ENCODE measurements at places on chromosomes 1 and 21. TPM values are rescaled to one million over a fixed set of nuclear protein-coding genes. Genes with fewer than 3 reads are reported as not detected.

GRCh38 chr1:204032642-204033235 is 40.2 kb upstream of the SOX13 start:
- H3K27me3 ChIP-seq: no peaks in the 10 kb centered on the region
- H3K4me3 ChIP-seq: no peak overlapping the region
- H3K4me1 ChIP-seq: no peaks in the 10 kb centered on the region

DNA sequence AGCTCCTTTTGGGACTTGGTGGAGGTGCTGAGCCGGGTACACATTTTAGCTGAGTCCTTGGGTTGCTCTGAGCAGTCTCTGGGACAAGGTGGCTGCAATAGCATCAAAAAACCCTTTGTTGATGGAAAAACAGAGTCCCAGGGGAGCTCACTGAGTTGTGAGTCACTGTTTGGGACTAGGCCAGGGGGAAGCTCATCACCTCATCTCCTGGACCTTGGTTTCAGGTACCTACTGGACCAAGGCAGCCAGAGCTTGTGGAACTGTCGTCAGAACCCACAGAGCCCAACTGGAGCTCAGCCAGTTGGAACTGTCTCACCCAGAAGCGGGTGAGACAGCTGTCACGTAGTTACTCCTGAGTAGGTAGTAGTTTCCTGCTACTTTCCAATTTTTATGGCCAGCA is 146.7 kb downstream of the HLX start:
- no peaks in the 10 kb centered on the region for H3K36me3 ChIP-seq
- H3K27ac ChIP-seq: no peak overlapping the region
- no peaks in the 10 kb centered on the region for H3K4me1 ChIP-seq
- H3K27me3 ChIP-seq: no peaks in the 10 kb centered on the region

DNA sequence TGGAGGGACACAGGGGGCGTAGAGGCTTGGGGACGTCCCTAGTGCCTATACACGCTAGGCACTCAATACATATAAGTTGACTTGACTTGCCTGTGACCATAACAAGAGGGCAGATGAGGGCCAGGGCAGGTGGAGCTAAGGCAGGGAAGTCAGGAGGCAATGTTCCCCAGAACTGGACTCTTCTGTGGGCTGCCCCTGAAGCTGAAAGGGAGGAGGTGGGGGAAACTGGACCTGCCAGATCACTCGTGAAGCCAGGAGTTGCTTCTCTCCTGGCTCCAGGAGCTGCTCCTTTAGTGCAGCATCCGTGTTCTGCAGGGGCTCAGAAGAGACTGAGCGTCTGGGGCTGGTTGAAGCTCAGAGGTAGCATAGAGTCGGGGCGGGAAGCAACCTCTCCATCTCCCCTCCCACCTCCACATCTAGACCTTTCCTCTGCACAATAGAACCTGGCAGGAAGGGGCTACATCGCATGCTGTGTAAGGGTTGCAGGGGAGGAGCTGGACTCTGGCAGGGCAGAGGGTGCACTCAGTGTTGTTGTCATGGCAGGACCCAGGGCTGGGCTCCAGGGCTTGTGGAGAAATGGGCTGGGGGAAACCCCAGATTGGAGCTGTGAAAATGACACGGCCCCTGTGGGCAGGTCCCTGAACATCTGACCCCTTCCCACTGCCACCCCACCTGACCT is 2.9 kb upstream of the SEMA4A start:
- no peaks in the 10 kb centered on the region for H3K27me3 ChIP-seq
- peaks cover 7% of the 10 kb centered on the region for H3K4me1 ChIP-seq
- H3K36me3 ChIP-seq: no peaks in the 10 kb centered on the region
- no peak for DNase-seq

GRCh38 chr1:173527151-173527826 is 50.2 kb downstream of the PRDX6 start:
- no peaks in the 10 kb centered on the region for H3K4me1 ChIP-seq
- no peak for DNase-seq
- no peak overlapping the region for H3K4me3 ChIP-seq
- no peaks in the 10 kb centered on the region for H3K36me3 ChIP-seq

DNA sequence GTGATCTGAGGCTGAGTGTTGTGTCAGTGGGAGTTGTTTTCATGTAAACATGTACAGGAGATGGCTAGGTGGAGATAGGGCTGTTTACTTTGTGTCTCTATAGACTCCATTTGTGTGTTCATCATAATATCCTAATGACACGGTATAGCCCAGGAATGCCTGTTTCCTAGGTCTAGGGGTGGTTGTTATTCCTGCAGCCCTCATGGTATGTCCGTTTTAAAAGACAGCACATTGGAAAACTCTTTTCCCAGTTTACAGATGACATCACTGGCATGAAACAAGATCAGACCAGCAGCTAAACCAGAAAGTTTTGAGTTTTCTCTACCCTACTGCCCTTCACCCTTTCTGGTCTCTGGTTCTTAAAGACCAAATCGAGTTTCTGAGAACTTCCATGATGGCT is 227.3 kb upstream of the TMEM51 start:
- DNase-seq: no peak
- H3K4me1 ChIP-seq: peaks cover 37% of the 10 kb centered on the region
- H3K27me3 ChIP-seq: no peaks in the 10 kb centered on the region
- H3K4me3 ChIP-seq: no peak overlapping the region
- H3K27ac ChIP-seq: no peak overlapping the region

DNA sequence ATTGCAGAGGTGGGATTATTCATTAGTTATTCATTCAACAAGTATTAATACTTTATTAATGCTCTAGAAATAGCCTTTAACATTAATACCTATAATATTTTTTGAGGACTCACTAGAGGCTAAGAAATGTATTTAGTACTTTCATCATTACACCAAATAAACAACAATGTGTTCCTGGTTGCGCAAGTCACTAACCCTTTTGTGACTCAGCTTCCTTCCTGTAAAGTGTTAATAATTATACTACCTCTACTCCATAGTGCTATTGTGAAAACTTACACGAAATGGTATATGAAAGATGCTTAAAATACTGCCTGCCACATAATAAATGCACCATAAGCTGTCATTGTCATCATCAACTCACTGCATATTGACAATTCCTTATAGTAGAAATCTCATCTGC is 431.0 kb downstream of the DPYD start:
- DNase-seq: no peak
- H3K27ac ChIP-seq: no peak overlapping the region
- H3K36me3 ChIP-seq: no peaks in the 10 kb centered on the region
- no peaks in the 10 kb centered on the region for H3K27me3 ChIP-seq

DNA sequence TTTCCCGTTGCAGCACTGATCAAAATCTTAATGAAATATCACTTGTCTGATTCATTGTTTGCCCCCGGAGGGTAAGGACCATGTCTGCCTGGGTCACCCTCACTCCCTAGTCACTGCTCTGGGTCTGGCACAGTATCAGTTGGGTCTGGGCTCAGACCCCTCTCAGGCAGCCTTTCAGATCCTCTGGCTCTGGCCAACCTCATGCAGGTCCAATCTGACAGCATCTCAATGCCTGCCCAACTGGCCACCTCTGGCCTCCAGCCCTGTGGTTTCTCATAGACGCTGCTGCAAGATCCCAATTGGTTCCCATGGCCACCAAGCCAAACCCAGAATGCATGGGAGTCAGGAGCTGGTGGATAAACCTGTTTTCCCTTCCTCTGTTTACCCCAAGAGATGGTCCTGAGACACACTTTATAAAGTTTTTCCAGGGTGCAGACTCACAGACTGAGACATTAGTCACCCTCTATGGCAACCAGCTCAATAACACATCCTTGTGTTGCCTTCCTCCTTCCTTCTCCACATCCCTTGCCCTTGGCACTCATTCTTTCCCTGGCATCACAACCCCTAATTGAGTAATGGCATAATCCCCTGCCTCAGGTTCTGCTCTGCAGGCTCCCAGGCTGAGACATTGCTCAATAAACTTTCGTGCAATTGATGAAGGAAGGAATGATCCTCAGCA is 199.2 kb downstream of the GRIK3 start:
- no peaks in the 10 kb centered on the region for H3K36me3 ChIP-seq
- H3K4me3 ChIP-seq: no peak overlapping the region
- H3K4me1 ChIP-seq: no peaks in the 10 kb centered on the region
- no peak for DNase-seq
- H3K27me3 ChIP-seq: no peaks in the 10 kb centered on the region
- H3K27ac ChIP-seq: no peak overlapping the region

GRCh38 chr1:50724626-50725286 is 235.3 kb downstream of the FAF1 start:
- no peaks in the 10 kb centered on the region for H3K27me3 ChIP-seq
- H3K36me3 ChIP-seq: no peaks in the 10 kb centered on the region
- H3K4me3 ChIP-seq: no peak overlapping the region
- H3K27ac ChIP-seq: no peak overlapping the region
- DNase-seq: no peak

GRCh38 chr1:180327089-180327488 is 97.0 kb downstream of the LHX4 start:
- no peak for DNase-seq
- H3K36me3 ChIP-seq: no peaks in the 10 kb centered on the region
- no peaks in the 10 kb centered on the region for H3K27me3 ChIP-seq

DNA sequence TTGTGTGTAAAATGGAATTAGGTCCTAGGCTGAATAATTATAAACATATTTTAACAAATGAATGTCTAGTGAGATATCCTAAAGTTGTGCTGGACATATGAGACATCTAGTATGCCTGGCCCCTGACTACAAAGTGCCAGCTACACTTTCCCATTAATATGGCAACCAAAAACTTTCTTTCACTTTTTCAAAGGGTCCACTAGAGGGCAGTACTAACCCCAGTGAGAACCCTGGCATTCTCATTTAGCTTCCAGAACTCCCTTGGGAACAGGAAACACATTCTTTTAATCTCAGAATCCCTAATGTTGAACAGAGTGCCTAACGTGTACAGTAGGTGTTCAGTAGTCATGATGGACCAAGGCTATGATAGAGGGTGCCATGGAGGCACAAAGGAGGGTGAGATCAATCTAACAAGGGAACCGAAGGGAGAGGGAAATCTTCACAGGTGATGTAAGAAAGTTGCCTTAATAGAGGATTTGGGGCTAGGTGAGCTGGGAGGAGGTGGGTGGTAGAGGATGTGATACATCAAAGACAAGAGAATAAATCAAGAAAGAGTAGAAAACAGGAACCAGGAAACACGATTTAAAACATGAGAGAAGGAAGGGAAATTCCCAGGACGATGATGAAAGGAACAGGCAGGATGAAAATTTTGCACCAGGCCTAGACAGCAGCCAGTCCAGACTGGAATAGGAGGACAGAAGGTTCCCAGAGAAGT is 41.6 kb downstream of the NSL1 start:
- H3K27me3 ChIP-seq: no peaks in the 10 kb centered on the region
- H3K4me3 ChIP-seq: no peak overlapping the region
- DNase-seq: no peak
- H3K4me1 ChIP-seq: no peaks in the 10 kb centered on the region
- H3K36me3 ChIP-seq: no peaks in the 10 kb centered on the region

DNA sequence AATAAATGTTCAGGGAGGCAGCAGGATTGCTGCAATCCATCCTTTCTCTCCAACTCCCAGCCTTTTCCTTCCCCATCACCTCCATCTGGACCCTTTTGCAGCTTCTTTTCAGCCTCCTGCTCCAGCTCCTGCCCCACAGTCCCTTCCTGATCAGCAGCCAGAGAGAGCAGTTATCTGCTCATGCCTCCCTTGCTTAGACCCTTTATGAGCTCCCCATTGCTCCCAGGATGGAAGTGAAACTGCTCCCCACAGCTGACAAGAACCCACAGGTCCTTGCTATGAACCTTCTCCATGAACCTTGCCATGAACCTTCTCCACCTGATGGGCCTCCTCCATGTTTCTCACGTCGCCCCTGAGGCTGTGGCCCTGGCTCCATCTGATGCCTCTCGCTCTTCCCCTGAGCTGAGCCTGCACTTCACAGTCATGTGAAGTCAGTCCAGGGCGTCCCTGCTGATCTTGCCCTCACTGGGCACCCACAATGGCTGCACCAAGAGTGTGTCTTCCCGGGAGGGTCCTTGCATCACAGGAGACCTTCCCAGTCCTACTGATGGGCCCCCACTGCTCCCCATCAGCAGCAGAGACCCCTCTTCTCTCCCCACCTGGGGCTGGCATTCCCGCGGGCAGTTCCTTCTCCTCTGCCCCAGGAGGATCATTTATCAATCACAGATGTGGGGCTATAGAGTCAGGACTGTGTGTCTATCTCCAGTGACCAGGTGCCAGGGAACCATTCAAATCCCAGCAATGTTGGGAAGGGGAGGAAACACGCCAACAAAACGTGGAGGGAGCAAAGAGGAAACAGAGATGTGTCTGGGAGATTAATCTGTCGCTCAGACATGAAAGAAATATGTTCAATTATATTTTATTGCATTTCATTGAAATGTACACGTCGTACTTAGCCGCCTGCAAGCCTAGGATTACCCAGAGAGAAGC is 73.1 kb downstream of the MATN1 start:
- no peak for DNase-seq
- no peaks in the 10 kb centered on the region for H3K36me3 ChIP-seq
- no peaks in the 10 kb centered on the region for H3K4me1 ChIP-seq
- H3K27me3 ChIP-seq: no peaks in the 10 kb centered on the region
- no peak overlapping the region for H3K4me3 ChIP-seq
- H3K27ac ChIP-seq: no peak overlapping the region

DNA sequence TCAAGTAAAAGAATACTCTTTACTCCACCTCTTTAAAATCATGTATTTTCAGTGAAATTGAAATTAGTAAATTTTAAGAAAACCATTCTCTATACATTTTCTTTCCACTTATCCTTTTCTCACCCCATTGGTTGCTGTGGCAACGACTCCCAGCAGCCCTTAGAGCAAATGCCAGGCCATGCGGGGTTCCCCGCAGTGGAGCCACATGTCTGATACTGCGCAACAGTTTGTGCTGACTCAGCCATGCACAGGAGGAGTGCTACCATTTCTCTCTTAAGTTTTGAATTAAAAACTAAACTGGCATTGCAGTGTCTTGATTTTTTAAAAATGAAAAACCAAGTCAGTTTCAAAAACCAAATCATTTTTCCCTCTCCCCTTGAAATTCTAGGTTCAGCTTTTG is 214.1 kb upstream of the L1TD1 start:
- no peak overlapping the region for H3K27ac ChIP-seq
- H3K4me3 ChIP-seq: no peak overlapping the region
- H3K27me3 ChIP-seq: no peaks in the 10 kb centered on the region
- DNase-seq: no peak
- no peaks in the 10 kb centered on the region for H3K36me3 ChIP-seq
- H3K4me1 ChIP-seq: no peaks in the 10 kb centered on the region

The INPP5B gene
- 31.5 TPM for total RNA-seq

The PRKAA2 gene
- total RNA-seq: 2.4 TPM

The KLHDC7A gene
- not detected for total RNA-seq

The LDLRAD1 gene
- total RNA-seq: 0.48 TPM

The SPRR2F gene
- total RNA-seq: 62.3 TPM

The H3-3A gene
- total RNA-seq: 447 TPM
